ENCODE measurements at places on chromosomes 2 and 18.

GRCh38 chr2:225556461-225556860, 157.0 kb downstream of the NYAP2 start:
- ATAC-seq: no peak

DNA sequence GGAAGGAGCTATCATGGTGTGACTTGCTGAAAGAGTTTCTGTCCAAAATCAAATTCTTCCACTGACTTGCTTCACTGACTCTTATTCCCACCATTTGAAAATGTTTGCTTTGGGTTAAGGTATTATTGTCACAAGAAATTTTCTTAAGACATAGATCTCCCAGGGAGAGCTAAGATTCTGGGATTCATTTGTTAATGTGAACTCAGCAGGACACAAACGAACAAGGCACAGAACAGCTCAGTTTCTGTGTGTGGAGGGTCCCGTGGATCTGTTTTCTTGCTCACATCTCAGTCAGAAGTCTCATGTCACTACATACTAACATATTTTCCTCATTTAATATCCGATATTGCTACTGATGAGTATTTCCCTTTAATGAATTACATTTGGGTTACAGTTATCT, 8.2 kb upstream of the HNRNPA3 start:
- ATAC-seq: no peak

- ATAC-seq: no peak
Observed at GRCh38 chr2:76387294-76387693, 676.6 kb upstream of the GCFC2 start.

DNA sequence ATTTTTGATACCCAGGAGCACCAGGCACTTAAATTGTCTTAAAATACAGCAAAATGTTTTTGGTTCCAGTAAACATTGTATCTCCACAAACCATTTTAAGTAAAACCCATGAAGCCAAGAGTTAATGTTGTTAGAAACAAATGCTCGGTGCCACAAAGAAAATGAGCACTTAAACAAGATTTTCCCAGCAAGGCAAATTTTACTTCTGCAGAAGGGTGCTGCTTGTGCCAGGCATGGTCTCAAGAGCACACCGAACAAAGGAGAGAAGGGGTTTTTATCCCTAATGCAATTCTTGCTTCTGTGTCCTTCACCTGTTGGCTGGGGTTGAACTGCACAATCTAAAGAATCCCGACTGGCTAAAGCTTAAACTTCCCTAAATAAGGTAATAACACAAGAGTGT, 286.7 kb downstream of the ADCYAP1 start:
- ATAC-seq: no peak

GRCh38 chr2:154549869-154550268, 148.6 kb upstream of the KCNJ3 start:
- ATAC-seq: no peak

- ATAC-seq: no peak
Observed at GRCh38 chr2:54206596-54206995, 49.4 kb downstream of the TSPYL6 start.

GRCh38 chr2:230128623-230129342, 60.1 kb upstream of the SLC16A14 start:
- ATAC-seq: no peak
